Left kidney (tissue), 8 donors: ENCODE measurements at places on chromosomes 3 and 15.
A peak's percentile ranks its signal among the peaks of the same experiment; 100 is the strongest.

- no peak for DNase-seq
These were observed 95.4 kb upstream of the ADAMTS9 start for GRCh38 chr3:64783200-64783599.

DNA sequence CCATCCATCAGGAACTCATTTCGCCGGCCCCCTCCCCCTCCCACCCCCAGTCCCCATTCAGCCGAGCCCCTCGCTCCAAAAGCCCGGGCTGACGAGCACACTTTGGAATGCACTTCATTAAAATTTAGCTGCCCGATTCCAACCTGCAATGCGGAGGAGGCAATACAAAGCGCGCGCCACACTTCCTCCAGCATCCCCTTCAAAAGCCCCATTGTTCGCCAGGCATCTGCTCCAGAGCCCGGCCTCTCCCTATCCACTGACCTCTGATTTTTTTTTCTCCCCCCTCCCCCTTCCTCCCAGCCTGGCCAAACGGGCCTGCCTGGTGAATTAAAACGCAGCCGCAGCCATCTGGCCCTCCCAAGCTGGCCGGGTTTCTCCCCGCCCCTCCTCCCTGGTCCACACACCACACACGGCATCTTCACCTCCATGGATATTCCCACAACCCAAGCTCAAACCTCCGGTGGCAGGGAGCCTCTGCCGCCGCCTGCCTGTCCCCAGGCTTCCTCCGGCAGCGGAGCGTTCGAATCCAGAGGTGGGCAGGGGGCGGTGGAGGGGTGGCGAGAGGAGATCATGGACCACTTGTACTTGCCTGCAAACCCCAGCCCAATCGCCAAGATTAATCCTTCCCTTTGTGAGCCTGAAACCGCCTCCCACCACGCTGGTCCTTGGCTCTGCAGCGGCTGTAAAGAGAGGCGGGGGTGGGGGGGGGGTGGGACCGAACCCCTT, 441.3 kb downstream of the MAGI1 start:
- peak; percentile 50 for DNase-seq

DNA sequence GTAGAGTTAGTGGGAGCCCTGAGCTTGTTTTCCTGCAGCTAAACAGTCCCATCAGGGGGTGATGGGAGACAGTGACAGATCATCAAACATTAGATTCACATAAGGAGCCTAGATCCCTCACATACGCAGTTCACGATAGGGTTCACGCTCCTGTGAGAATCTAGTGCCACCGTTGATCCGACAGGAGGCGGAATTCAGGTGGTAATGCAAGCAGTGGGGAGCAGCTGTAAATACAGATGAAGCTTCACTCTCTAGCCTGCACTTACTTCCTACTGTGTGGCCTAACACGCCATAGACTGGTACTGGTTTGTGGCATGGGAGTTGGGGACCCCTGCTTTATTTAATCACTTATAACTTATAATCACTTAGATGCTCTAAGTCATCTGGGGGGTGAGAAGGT, 179.1 kb downstream of the AKAP13 start:
- DNase-seq: no peak

- no peak for DNase-seq
These were observed 51.4 kb downstream of the DNAJB8 start for GRCh38 chr3:128415200-128415772.

- DNase-seq: peak; percentile 20
These were observed at the start of gene TM6SF1 for GRCh38 chr15:83106994-83107840. TM6SF1 (plus strand) TSS chr15:83107645; CDS start chr15:83107681, 36 bp downstream.

DNA sequence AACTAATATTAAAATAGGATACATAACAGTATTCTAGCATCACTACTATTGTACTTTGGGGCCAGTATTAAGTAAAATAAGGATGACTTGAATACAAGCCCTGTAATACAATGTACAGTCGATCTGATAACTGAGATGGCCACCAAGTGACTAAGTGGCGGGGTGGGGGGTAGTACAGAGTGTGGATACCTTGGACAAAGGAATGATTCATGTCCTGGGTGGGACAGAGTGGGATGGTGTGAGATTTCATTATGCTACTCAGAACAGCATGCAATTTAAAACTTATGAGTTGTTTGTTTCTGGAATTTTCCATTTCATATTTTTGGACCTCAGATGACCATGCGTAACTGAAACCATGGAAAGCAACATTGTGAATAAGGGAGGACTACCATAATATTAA, 46.0 kb downstream of the SLC7A14 start:
- no peak for DNase-seq

GRCh38 chr3:57917601-57918000, 90.6 kb upstream of the FLNB start:
- DNase-seq: no peak

DNA sequence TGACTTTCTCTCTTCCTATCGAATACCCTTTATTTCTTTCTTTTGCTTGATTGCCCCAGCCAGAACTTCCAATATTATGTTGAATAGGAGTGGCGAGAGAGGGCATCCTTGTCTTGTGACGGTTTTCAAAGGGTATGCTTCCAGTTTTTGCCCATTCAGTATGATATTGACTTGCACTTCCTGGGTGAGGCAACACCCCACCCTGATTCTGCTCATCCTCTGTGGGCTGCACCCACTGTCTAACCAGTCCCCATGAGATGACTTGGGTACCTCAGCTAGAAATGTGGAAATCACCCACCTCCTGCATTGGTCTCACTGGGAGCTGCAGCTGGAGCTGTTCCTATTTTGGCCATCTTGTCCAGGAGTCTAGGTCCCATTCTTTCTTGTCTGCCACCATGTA, 44.8 kb upstream of the KCNH8 start:
- no peak for DNase-seq

GRCh38 chr3:61814674-61815073, 253.3 kb downstream of the PTPRG start:
- DNase-seq: no peak

DNA sequence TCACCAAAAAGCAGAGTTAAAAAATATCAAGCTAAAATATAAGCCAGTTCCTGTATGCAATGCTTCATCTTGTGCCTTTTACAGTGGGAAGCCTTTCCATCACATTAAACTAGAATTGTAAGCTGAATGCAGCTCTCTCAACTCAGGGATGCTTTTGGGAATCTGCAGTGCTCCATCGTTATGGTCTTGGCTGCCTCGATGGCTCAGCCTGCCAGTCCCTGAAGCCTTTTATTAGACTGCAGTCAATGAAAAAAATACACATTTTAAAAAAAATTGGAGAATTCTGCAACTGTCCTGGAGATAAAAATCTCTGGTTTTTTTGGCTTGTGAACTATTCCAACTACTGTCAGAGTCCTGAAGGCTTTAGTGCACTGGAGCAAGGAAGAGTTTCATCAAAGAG, 53.0 kb downstream of the FRMD4B start:
- DNase-seq: no peak

GRCh38 chr3:176513604-176514003, 683.7 kb downstream of the TBL1XR1 start:
- peak; percentile 4 for DNase-seq

- DNase-seq: no peak
These were observed 7.8 kb downstream of the ATP6V1A start for GRCh38 chr3:113754494-113755159.

DNA sequence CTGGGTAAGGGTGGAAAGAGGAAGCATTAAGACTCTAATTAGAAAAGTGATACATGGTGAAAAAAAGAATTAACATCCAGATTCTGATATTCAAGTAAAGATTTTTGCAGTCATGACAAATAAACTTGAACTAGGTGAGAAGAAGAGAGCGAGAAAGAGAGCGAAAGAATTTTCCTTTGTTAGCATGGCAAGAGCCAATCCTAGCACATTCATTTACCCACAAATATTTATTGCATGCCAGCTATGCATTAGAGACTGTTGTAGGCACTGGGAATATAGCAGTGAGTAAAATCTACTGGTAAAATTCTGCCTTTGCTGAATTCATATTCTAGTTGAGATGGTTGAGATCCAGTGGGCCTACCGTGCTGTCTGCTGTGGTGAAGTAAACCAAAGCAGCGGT, 177.9 kb upstream of the DPH6 start:
- DNase-seq: no peak
